Fibroblast of skin of back (primary cell): ENCODE measurements at places on chromosomes 13 and 19.

GRCh38 chr19:28169168-28169887, 1043.6 kb downstream of the UQCRFS1 start:
- DNase-seq = no peak

GRCh38 chr13:98442391-98443230, 134.3 kb downstream of the STK24 start:
- no peak for DNase-seq

DNA sequence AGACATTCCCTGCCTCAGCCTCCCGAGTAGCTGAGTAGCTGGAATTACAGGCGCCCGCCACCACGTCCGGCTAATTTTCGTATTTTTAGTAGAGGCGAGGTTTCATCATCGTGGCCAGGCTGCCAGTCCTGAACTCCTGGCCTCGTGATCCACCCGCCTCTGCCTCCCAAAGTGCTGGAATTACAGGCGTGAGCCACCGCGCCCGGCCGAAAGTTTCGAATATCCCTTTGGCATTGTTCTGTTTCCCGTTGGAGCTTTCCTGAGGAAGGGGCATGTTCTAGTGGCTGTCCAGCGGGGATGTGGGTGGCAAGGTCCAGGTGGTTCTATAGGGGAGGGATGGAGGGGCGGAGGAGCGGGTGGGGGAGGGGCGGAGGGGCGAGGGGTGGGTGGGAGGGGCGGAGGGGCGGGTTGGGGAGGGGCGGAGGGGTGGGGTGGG, 2.1 kb upstream of the BSG start:
- no peak for DNase-seq

DNA sequence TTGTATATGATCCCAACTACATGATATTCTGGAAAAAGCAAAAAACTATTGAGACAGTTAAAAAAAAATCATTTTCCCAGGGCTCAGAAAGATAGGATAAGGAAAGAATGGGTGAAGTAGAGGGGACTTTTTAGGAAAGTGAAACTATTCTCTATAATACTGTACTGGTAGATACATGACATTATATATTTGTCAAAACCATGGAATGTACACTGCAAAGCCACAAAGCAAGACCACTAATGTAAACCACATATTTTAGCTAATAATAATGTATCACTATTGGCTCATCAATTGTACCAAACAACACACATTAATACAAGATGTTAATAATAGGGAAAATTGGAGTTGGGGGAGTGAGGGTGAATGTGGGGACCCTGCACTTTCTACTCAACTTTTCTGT, 182.6 kb downstream of the EFNB2 start:
- peak; percentile 51 for DNase-seq

DNA sequence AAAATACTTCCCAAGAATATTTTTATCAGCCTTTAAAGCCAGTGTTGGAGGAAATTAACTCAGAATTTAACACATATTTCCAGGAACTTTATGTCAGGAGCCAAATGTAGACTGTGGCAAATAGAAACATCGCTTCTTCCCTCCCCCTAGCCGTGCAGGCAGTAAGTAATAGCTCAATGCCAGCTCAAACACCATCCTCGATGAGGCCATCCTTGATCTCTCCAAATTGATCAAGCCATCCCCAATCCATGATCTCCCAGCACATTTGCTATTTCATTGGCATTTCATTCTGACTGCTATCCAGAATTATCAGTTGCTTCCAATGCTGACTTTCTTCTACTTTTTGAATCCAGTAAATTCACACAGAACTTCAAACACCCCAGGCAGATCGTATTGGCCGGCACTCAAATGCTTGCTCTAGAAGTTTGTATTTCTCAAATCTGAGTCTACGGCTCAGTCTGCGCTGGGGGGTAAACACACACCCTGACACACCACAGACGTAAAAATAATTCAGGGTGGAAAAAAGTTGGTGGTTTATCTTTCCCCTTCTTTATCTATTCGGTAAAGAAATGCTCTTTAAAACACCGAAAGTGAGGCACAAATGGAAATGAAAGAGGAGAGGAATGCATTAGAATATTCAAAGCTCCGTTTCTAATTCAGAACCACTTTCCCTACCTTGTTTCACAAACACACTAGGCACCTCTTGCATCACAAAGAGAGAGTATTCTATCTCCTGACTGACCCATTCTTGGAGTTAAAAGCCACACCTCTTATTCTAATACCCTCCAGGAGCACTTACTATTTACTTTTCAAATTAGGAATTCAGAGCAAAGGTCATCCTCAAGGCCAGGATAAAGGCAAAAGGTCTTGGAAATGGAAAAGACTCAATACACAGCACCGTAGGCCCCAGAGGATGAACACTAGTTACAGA, 991 bp downstream of the OBI1 start:
- peak; percentile 8 for DNase-seq

- DNase-seq = peak; percentile 52
Observed at GRCh38 chr13:111114362-111115060, 599 bp upstream of the ARHGEF7 start.

DNA sequence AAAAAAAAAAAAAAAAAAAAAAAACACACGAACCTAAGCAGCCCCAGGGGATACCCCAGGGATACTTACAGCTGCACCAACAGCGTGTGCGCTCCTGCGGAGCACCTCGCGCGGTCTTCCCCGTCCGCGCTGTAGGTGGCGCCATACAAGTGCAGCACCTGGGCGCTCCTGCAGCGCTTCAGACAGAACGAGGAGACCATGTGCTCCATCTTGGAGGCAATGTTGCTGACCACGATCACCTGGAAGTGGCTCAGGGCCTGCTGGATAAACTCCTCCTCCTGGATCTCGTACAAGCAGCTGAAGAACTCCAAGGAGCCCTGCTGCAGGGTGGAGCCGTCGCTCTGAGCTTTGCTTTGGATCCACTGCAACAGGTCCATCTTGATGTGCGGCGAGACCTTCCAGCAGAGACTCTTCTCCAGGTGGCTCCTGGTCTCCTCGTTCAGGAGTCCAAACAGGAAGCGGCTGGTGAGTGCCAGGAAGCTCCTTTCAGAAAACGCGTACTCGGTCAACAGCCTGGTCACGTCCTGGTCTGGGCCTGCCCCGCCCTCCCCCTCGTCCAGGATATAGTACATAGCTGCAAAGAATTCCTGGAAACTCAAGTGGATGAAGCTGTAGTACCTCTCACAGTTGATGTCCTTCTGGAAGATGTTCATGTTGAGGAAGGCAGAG, 14.5 kb downstream of the NLRP12 start:
- DNase-seq = no peak

DNA sequence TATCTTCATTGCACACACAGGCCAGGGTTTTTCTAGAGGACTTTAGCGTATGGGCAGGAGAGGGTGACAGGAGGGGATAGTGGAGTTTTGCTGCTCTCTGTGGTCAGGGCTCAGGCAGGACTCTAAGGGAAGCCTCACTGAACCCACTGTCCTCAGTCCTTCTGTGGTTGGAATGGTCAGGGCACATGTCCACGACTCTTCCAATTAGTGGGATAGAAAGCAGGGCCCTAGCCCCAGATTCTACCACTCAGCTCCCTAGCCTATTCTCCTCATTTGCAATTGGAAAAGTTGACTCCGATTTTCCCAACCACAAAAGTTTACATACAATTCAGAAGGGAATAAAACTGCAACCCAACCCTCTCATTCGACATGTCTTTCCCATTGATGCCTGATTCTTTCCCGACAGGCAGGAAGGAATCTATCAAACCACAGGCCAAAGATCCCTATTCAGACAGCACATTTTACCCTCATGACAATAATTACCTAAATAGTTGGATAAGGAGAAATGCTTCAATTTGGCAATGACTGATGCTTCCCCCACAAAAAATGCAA, 38.2 kb downstream of the TGDS start:
- no peak for DNase-seq

- no peak for DNase-seq
Observed at GRCh38 chr13:109205315-109205714, 575.9 kb downstream of the MYO16 start.

GRCh38 chr19:22622020-22622419, 12.1 kb upstream of the ZNF492 start:
- DNase-seq = no peak

DNA sequence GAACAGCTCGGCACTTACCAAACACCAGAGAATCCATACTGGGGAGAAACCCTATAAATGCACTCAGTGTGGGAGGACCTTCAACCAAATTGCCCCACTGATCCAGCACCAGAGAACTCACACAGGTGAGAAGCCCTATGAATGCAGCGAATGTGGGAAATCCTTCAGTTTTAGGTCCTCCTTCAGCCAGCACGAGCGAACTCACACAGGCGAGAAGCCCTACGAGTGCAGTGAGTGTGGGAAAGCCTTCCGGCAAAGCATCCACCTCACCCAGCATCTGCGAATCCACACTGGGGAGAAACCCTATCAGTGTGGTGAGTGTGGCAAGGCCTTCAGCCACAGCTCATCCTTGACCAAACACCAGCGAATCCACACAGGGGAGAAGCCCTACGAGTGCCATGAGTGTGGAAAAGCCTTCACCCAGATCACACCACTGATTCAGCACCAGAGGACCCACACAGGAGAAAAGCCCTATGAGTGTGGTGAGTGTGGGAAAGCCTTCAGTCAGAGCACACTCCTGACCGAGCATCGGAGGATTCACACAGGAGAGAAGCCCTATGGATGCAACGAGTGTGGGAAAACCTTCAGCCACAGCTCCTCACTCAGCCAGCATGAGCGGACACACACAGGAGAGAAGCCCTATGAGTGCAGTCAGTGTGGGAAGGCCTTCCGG, 8.3 kb downstream of the ZNF135 start:
- no peak for DNase-seq

DNA sequence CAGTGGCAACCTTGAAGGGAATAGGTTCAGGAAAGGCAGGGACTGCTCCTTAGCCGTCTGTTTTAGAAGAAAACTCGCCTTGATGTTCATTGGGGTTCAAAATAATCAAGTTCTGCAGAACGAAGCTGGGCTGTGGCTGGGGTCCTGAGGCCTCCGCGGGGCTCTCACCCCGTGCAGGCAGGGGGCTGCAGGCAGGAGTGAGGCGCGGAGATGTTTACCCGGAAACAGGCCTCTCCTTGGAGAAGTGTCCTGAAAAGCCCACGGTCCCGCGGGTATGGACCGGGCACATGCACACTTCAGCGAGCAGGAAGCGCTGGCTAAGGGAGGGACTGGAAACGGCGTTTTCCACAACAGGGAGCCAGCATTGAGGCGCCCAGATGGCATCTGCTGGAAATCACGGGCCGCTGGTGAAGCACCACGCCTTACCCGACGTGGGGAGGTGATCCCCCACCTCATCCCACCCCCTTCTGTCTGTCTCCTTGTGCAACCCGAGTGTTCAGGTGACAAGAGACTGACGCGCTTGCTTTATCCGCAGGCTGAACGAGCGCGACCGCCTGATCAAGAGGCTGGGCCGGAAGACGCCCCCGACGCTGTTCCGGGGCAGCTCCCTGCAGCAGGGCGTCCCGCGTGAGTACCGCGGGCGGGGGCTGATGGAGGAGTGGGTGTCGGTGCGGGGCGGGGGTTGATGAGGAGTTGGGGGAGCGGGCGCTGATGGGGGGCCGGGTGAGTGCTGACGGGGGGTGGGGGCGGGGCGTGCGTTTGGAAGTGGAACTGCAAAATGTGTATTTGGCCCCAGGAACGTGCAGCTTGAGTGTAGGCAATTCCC, 39.6 kb downstream of the SHISA2 start:
- no peak for DNase-seq

- DNase-seq = peak; percentile 53
Observed at GRCh38 chr13:23960566-23961156, 63.4 kb upstream of the C1QTNF9B start.

DNA sequence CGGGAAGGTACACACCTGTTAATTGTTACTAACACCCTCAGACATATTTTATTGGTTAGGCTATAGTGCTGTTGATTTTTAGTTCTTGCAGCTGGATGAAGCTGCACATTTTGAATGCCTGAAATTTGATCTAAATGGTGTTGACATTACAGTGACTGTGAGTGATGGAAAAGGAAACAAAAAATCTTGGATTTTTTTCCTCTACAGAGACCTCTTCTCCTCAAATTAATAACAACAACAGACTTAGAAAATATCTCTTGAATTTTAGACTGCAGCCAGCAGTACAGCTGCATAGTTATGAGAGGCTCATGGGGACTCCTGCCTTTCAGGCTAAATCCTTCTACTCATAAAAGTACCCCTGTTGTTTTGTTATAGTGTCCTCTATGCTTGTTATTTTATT, 500.5 kb upstream of the SPRY2 start:
- no peak for DNase-seq

DNA sequence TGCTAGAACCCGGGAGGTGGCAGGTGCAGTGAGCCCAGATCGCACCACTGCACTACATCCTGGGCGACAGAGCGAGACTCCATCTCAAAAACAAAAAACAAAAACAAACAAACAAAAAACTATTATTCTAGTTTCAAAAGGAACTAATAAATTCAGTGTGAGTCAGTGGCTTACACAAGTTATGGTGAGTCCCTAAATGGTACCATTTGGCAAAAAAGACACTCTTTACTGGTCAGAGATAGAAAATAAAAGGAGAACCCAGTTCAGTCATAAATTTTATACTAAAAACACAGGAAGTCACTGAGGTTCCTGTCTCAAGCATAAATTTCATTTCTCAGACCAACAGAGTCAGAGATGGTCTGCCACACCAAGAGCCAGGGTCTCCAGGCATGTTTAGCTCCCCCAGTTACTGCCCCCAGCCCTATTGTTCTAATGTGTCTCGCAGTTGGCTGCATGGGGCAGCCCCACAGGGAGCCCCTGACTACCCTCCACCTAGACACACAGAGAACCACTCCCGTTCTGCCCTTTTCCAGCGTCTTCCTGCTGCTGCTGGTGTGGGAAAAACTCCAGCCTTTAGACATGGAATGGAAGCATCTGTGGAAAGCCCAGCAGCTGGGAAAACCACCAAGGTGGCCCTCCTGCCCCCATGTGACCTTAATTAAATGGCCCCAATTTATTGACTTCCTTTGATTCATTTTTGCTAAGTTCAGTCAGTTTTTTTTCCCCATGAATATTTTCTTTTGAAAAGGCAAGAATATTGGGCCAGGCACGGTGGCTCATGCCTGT, 12.2 kb downstream of the THSD1 start:
- DNase-seq = no peak

DNA sequence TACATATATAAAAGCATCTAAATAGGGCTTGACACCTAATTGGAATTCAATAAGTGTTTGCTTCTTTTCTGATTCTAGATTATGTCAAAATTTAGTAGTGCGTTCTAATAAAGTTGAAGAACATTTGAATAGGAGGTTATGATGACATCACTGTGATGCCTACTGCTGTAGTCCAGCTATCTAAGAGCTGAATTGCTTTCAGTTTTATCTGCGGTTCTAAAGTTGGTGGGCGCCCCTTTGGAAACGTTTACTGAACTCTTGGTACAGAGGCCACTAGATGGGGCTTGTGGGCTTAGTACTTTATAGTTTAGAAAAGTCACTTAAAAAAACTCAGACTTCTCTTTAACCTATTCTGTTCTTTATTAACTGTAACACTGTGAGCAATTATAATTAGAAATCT, 776.9 kb downstream of the GPC5 start:
- peak; percentile 65 for DNase-seq

- DNase-seq = peak; percentile 63
Observed at GRCh38 chr19:14556662-14557188, 15.1 kb downstream of the NDUFB7 start.

- peak; percentile 34 for DNase-seq
Observed at GRCh38 chr13:44197791-44198770, 175.5 kb upstream of the SERP2 start.

DNA sequence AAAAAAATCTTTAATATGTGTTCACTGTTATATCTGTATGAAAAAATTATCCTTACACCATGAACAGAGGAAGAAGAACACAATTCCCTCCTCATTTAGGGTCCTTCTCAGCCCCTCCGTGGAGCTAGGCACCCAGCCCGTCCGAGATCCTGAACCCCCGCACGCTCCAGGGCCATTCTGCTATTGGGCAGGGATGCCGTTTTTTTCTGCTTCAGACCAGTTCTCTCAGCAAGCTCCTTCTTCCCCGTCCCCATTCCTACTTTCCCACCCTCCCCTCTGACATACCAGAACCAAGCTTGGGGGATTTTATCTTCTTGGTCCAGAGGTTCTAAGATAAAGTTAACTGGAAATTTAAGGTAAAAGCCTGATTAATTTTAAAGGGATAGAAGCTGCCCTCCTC, 36.2 kb downstream of the ATP12A start:
- DNase-seq = no peak
